Urinary bladder (tissue), 4 donors: ENCODE measurements at places on chromosomes 7 and 10. TPM values are rescaled to one million over a fixed set of nuclear protein-coding genes. Genes with fewer than 3 reads are reported as not detected.

GRCh38 chr10:130438861-130439260 is 302.7 kb downstream of the GLRX3 start:
- no peak for DNase-seq

DNA sequence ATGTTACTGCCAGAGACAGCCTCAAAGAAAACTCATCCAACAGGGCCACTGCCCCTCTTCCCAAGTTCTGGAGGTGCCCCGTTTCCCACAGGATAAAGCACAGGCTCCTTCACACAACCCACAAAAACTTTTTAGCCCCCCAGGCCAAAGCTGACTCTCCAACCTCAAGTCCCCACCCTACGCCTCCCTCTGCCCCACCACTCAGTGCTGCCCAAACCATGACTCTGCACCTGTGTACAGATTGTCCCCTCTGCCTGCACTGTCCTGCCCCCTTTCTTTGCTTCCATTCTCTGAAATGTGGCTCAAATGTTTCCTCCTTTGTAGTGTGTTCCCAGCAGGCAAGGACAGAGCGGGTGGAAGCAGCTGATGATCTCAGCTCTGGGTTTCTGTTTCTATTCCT is 284.0 kb downstream of the GRID1 start:
- no peak for DNase-seq

EPHA1 gene
- 1.4 TPM for polyA plus RNA-seq

DNA sequence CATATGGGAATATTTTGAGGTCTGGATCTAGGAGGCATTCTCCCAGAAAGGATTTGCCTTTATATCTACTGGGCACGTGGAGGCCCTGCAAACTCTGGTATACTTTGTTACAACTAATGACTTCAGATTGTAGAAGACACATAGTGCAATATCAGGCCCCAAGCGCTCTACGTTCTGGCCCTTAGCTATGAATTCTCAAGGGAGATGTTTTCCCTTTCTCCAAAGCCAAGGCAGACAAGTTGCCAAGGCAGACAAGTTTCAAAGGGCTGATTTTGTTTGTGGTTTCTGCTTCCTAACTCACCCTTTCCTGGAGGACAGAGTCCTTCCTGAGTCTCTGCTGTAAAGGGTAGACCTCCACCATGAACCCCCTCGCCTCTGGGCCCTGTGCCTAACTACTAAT is 99.4 kb upstream of the CTTNBP2 start:
- no peak for DNase-seq

FAM171A1 gene
- 19.7 TPM for polyA plus RNA-seq

NPC1L1 gene
- polyA plus RNA-seq, result 0.25 TPM

GRCh38 chr7:155935005-155935557 is 122.8 kb upstream of the SHH start:
- no peak for DNase-seq

GRCh38 chr7:518630-519483 is 789 bp downstream of the PDGFA start:
- no peak for DNase-seq

DNA sequence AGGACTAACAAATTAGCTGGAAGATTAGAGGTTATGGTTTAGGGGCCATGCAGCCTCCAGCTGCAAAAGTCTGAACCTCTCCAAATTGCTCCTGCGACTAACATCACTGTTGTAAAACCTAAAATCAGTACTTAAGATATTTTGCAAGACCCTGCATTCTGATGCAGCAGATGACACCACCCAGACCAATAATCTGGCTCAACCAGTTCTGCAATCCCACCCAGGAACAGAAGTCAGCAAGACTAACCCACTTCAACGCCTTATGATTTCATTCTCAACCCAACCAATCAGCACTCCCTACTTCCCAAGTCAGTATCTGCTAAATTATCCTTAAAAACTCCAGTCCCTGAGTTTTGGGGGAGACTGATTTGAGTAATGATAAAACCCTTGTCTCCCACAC is 250.8 kb upstream of the MBL2 start:
- no peak for DNase-seq

CFAP46 gene
- polyA plus RNA-seq, result not detected

CPEB3 gene
- polyA plus RNA-seq, result 2.3 TPM

DNA sequence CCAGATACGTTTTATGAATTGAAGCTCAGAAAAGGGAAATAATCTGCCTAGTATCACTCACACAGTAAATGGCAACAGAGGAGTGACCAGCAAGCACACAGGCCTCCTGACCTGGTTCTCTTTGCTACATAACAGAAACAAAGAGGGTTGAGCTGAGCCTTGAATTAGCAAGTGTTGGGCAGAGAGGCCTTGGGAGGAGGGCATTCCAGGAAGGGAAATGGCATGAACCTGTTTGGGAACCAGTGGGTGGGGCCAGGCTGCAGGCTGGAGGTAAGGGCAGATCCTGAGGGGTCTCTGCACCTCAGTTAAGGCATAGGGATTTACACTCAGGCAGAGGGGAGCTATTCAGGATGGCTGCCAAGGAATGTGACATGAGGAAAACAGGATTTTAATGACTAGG is 24.8 kb upstream of the CYCS start:
- no peak for DNase-seq

NPFFR1 gene
- 0.01 TPM for polyA plus RNA-seq

GRCh38 chr10:96334616-96335526 is 23.9 kb downstream of the OPALIN start:
- DNase-seq, result no peak

- DNase-seq, result no peak
Observed at GRCh38 chr10:90652519-90652918, 205.3 kb downstream of the HTR7 start.

GRCh38 chr7:18177815-18178660 is 150.4 kb upstream of the PRPS1L1 start:
- no peak for DNase-seq

LZTS2 gene
- 142 TPM for polyA plus RNA-seq

FGFR2 gene
- polyA plus RNA-seq, result 28.8 TPM

GRCh38 chr7:17512181-17512675 is 213.8 kb downstream of the AHR start:
- no peak for DNase-seq

DNA sequence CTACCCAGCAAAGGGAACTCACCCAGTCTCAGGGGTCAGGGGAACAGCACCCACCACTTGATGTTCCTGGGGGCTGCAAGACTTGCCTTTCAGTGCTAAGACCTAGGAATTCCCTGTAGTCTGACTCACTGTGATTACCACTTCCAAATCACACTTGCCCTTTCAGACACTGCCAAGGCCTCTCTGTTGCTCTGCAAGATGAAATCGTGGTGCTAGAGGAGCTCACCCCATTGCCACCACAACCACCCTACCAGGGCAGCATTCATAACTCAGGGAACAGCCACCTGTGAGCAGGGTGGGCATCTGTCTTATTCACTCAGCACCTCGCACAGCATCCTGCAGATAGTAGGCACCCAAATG is 36.5 kb downstream of the XPNPEP1 start:
- no peak for DNase-seq

- DNase-seq, result no peak
Observed at GRCh38 chr7:48537561-48537960, 366.3 kb downstream of the ABCA13 start.

ICA1 gene
- polyA plus RNA-seq, result 8.3 TPM

MINDY4 gene
- polyA plus RNA-seq, result 5.6 TPM

DNA sequence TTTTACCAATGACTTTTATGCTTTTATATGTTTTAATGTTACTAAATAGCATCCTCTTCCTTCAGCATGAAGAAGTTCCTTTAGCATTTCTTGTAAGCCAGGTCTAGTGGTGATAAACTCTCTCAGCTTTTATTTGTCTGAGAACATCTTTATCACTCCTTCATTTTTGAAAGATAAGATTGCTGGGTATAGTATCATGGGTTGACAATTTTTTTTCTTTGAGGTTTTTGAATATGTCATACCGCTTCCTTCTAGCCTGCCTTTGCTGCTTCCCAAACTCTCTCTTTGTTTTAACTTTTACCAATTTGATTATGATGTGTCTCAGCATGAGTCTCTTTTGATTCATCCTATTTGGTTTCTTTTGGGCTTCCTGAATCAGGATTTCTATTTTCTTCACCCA is 108.2 kb upstream of the KAT6B start:
- DNase-seq, result no peak
